ENCODE measurements at places on chromosomes 7 and 10. TPM values are rescaled to one million over a fixed set of nuclear protein-coding genes. Genes with fewer than 3 reads are reported as not detected.

Gene SYT15B
- not detected for total RNA-seq

Gene LIPK
- total RNA-seq: not detected

Gene LLCFC1
- not detected for total RNA-seq

Gene SEMA3C
- total RNA-seq: 216 TPM

Gene NXPH1
- not detected for total RNA-seq

Gene KAZALD1
- total RNA-seq: 25.4 TPM

Gene AFAP1L2
- 0.47 TPM for total RNA-seq

Gene VSTM4
- total RNA-seq: 0.23 TPM

Gene PTPN20
- total RNA-seq: 0.47 TPM

Gene MBL2
- total RNA-seq: not detected

Gene TRIM73
- 1.3 TPM for total RNA-seq

Data from smooth muscle cell of the coronary artery (primary cell).